ENCODE measurements at places on chromosomes 1 and 21. TPM values are rescaled to one million over a fixed set of nuclear protein-coding genes. Genes with fewer than 3 reads are reported as not detected.

The BLACAT1 gene
- polyA plus RNA-seq = 3.0 TPM

The GPR89B gene
- polyA plus RNA-seq = 54.9 TPM

The TRAF3IP3 gene
- 1.2 TPM for polyA plus RNA-seq

The RPE65 gene
- 0.19 TPM for polyA plus RNA-seq

The PTPN7 gene
- polyA plus RNA-seq = 2.1 TPM

The CHODL gene
- polyA plus RNA-seq = 38.5 TPM

The PEAR1 gene
- polyA plus RNA-seq = 21.4 TPM

The CD48 gene
- 1.5 TPM for polyA plus RNA-seq

DNA sequence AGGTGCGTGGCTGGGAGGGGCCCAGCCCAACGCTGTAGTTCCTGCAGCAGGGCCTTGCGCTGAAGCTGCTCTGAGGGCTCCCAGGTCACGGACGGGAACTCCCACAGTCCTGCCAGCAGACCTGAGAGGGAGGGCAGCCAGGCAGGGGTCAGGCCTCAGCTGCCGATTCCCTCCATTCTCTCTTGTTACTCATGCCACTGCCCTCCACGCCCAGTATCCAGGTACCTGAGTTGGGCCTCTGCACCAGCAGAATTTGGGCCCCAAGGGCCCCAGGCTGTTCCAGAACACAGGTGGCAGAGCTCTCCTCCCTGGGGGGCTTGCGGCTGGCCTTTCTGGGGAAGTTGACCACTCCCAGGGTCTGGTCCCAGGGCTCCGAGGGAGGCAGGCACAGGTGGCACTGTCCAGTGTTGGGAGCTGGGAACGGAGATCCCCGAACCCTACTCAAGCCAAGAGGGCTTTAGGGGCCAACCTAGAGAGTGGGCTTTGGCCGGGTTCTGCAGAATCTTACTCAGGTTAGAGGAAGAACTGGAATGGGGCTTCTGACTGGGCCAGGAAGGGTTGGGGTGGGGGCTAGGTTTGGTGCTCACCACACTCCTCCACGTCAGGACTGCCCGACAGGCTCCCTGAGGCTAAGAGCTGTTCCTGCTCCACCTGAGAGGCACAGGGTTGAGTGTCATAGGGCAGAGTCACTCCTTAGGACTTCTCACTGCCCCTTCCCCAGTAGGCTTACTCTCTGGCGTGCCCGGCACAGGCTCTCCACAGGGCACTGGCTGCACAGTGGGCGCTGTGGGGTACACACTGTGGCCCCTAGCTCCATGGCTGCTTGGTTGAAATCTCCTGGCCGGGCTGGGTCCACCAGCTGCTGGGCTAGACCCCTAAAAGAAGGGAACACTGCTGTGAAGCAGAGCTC is 5.0 kb downstream of the HPDL start:
- DNase-seq = no peak

GRCh38 chr1:116433275-116434257 is 60.5 kb downstream of the ATP1A1 start:
- no peak for DNase-seq

GRCh38 chr1:9658199-9658598 is 6.7 kb downstream of the PIK3CD start:
- DNase-seq = no peak

DNA sequence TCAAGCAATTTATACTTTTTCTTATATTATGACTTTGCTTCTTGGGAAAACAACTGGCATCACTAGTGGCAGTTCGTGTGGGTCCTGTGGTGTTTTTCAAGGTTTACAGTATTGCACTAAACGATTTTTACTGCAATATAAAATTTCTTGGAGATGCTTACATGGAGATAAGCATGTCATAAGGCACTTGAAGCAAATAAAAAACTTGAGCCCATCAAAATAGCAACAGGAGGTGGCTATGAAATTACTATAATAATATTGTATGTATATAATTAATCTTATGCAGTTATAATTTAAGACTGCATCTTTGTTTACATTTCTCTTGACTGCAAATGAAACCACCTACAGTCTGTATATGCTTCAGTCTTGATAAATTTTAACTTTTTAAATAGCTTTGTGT is 29.3 kb upstream of the CHAF1B start:
- no peak for DNase-seq

GRCh38 chr1:34645919-34646318 is 108.9 kb upstream of the GJB5 start:
- DNase-seq = no peak

GRCh38 chr1:33078030-33078591 is 2.8 kb upstream of the AZIN2 start:
- DNase-seq = no peak

DNA sequence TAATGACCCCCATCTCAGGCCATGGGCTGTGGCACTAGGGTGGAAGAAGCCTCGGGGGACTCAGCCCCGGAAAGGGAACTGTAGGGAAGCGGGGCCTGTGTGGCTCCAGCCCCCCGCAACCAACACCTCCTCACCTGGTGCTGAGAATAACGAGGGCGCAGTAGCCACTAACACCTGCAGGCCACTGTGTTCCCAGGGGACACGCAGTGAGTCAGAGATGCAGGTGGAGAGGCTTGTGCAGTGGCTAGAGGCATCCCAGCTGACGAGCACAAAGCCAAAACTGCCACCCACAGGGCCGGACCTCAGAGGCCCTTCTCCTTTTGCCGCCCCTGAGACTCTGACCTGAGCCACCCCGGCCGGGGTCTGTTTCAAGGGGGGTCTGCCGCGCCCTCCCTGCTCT is 33.5 kb upstream of the CCDC27 start:
- DNase-seq = no peak

DNA sequence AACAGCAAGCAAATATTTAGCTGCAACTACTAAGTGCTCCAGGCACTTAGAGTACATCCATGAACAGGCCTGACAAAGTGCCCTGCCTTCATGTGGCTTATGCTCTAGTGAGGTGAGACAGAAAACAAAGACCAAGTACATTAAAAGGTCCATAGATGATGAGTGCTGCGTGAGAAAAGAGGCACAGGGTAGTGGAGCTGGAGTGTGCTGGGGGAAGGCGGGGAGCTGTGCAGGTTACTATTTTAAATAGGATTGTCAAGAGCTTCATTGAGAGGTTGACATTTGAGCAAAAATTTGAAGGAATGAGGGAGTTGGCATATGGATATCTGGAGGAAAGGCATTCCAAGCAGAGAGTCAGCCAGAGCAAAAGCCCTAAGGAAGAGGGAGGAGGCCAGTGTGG is 29.3 kb upstream of the RXRG start:
- no peak for DNase-seq

DNA sequence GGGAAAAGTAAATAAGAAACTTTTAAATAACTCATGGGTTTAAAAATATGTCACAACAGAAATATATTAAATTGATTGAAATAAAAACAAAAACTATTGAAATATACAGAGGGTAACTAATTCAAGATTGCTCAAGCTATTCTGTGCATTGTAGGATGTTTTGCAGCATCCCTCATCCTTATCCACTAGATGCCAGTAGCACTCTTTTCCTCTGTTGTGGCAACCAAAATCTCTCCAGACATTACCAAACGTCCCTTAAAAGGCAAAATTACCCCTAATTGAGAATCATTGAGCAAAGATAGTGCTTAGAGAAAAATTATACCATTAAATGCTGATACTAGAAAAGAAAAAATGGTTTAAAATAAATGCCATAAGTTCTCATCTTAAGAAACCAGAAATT is 682.6 kb downstream of the RWDD3 start:
- DNase-seq = no peak

GRCh38 chr1:47837056-47837830 is 159.9 kb downstream of the TRABD2B start:
- DNase-seq = no peak

GRCh38 chr1:230715510-230715909 is 1.6 kb upstream of the AGT start:
- no peak for DNase-seq

- DNase-seq = no peak
These were observed 334.7 kb downstream of the AMY1C start for GRCh38 chr1:104084380-104084779.

GRCh38 chr1:160376525-160377131 is 9.8 kb downstream of the NHLH1 start:
- DNase-seq = no peak

DNA sequence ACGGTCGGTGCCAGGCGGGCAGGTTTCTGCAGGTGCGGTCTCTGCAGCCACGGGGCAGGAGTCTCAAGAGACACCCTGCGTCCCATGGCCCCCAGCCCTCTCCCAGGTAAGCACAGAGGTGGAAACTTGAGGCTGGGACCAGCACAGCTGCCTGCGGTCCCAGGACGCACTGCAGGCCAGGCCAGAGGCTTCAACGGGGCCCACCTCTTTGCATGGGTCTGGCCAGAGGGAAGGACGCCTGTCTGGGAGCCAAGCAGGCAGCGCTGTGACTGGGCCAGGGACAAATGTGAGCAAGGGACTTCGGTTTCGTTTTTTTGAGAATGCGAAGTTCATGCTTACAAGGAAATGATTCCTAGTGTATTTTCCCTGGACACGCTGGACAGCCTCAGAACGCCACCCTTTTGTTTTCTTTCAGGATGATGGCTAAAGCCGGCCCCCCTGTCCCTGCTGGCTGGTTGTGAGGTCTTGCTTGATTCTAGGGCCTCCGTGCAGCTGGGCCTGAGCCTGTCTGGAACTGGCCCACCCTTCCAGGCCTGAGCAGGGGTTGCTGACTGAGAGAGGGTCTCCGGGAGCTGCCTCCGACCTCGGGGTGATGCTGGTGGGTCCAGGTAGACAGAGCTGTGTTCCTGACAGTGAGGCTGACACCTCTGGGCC is 38.3 kb downstream of the MORN1 start:
- no peak for DNase-seq

- no peak for DNase-seq
These were observed 805 bp downstream of the ZNHIT6 start for GRCh38 chr1:85707267-85707989.

- DNase-seq = no peak
These were observed 131.6 kb downstream of the BEND5 start for GRCh38 chr1:48644905-48645605.

DNA sequence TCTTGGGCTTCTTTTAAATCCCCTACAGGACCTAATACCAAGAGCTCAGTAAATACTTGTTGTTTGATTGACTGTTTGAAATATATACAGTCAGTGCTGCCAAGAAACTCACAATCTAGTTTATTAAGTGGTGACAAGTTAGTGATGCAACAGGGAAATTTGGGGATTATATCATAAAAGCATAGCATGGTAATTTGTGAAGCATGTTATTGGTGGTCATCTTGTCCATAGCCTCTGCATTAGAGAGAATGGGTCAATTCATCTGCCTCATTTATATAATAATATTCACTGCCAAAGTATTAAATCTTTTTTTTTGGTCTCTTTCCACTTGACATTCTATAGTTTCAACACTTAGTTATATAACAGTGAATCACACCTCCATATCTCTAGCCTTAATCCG is 138.2 kb upstream of the SPAG17 start:
- no peak for DNase-seq

GRCh38 chr1:100353071-100353801 is 930 bp downstream of the CDC14A start:
- peak; percentile 51 for DNase-seq

DNA sequence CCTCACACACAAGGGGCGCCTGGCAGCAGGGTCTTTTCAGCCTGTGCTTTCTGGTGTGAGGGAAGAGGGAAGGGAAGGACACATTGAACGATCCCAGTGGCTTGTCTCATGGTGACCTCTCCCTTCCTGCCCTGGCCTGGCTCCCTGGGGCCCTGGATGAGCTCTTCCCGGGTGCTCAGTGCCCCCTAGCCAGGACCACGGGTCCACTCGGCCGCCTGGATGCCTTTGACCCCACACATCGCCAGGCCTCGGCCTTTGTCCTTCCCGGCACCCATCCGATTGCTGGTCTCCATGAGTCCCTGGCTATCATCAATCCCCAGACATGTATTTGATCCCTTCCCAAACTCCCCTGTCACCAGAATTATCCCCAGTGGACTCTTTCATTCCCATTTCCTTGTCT is 6.0 kb upstream of the TFF3 start:
- no peak for DNase-seq

Data from right renal pelvis (tissue), 4 donors.